ENCODE measurements at places on chromosomes 6 and 20. TPM values are rescaled to one million over a fixed set of nuclear protein-coding genes. Genes with fewer than 3 reads are reported as not detected.

SOBP gene
- 0.31 TPM for total RNA-seq

ABCC10 gene
- 53.2 TPM for total RNA-seq

HCRTR2 gene
- total RNA-seq: not detected

DNA sequence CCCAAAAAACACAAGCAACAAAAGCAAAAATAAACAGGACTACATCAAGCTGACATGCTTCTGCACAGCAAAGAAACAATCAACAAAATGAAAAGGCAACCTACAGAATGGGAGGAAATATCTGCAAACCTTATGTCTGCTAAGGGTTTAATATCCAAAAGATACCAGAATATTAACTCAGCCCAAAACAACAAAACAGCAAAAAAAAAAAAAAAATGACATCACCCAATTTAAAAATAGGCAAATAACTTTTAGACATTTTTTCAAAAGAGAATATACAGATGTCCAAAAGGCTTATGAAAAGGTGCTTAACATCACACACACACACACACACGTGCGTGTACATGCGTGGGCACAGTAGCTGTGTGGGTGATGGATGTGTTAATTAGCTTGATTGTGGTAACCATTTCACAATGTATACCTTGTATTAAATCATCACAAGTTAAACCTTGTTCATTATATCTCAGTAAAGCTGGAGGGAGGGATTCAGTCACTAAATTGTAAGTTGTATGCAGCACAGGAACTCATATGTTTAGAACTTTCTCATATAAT, 52.4 kb downstream of the QKI start:
- H3K4me3 ChIP-seq: no peak overlapping the region
- peaks cover 23% of the 10 kb centered on the region for H3K4me1 ChIP-seq

DNA sequence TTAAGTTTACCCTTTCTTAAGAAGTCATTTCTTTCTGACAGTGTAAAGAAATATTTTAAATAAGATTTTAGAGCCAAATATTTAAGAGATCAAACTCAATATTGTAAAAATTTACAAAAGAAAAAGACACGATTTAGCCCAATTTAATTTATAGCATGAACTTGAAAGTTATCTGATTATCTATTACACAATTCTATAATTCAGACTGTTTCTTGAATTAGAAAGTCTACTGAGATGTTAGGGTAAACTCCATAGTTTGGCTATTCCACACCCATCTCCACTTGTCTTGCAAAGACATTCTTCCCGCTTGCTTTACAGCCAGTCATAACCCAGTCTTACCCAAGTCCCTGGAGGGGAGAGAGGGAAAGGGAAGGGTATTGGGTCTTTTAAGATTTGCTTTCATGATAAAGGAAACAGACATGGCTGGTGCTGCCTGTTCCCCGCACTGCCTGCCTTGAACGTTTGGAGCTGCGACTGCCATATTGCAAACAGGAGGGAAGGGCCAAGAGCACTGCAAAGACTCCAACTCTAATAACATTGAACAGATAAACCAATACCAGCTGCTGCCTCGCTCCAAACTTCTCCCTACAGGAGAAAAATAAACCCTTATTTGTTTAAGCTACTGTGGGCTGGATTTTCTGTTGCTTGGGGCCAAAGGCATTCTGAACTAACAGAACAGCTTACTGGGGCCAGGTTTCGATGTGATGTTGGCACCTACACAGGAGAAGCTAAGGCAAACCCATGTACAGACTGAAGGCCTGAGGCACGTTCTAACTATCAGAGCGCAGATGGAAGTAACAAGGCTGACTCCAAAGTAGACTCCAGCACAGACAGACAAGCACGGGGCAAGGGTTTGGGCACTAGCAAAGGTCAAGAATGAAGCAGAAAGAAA, 552.3 kb upstream of the JARID2 start:
- H3K27me3 ChIP-seq: no peaks in the 10 kb centered on the region
- no peaks in the 10 kb centered on the region for H3K4me1 ChIP-seq
- no peak overlapping the region for H3K27ac ChIP-seq
- DNase-seq: no peak
- no peak overlapping the region for H3K4me3 ChIP-seq

DNA sequence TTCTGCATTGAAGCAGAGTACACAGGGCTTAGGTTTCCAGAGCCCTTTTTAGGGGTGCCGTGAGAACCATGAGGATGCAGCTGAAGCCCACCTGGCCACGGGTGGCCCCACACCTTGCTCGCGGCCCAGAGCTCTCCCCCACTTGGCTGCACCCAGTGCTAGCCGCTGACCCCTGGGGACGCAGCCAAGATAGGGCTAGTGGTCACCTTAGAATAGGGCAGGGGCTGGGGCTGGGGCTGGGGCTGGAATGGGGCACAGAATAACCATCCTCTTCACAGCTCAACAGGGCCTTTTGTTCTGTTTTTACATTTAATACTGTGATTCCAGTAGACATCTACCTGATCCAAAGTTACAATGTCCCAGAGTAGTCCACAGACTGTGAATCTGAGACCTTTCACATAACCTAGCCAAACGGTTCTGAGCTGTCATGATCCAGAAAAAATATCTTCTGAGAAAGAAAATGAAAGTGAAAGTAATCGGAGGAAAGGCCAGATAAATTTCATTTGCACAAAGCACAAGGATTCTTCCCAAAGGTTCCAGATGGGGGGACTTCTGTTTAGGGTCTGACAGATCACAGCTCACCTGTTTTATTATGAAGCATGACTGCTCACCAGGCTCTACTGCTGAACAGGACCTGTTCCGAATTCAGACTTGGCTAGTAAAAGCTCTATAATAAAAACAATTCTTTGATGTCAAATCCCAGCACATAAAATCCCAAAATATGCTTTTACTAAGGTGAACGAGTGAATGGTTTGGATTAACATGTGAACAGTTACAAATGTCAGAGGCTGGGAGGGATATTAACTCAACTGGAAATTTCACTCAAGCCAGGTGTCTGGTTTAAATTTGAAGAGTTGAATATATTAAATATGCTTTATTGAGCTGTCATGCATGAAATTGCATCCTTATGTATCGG, 401.9 kb downstream of the THBS2 start:
- H3K36me3 ChIP-seq: no peaks in the 10 kb centered on the region
- peak overlapping the region; percentile 80 for H3K27ac ChIP-seq
- DNase-seq: no peak
- H3K4me3 ChIP-seq: no peak overlapping the region

- H3K27me3 ChIP-seq: peaks cover 14% of the 10 kb centered on the region
- H3K4me1 ChIP-seq: peaks cover 26% of the 10 kb centered on the region
- no peaks in the 10 kb centered on the region for H3K36me3 ChIP-seq
- no peak for DNase-seq
- H3K27ac ChIP-seq: no peak overlapping the region
Measured at GRCh38 chr6:35492258-35492973, 4.5 kb downstream of the TEAD3 start.

DNA sequence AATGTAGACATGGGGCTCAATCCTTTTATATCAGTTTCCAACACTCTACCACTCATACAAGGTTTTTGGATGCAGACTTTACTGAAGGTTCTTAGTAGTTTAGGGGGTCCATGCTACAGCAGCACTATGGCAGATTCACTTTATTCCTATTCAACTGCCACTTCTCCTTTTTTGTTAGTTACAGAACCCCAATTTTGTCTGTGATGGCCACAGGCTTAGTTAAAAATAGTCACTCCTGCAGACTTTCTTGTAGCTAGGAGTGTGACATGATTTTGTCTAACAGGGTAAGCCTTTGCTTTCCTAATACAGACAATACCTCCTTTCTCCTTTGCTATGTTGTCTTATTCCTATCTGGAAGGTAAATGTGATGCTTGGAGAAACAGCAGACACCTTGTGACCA, 90.0 kb upstream of the SLC24A3 start:
- H3K4me3 ChIP-seq: no peak overlapping the region
- no peak overlapping the region for H3K27ac ChIP-seq
- H3K36me3 ChIP-seq: no peaks in the 10 kb centered on the region
- no peak for DNase-seq
- no peaks in the 10 kb centered on the region for H3K4me1 ChIP-seq
- no peaks in the 10 kb centered on the region for H3K27me3 ChIP-seq

DNA sequence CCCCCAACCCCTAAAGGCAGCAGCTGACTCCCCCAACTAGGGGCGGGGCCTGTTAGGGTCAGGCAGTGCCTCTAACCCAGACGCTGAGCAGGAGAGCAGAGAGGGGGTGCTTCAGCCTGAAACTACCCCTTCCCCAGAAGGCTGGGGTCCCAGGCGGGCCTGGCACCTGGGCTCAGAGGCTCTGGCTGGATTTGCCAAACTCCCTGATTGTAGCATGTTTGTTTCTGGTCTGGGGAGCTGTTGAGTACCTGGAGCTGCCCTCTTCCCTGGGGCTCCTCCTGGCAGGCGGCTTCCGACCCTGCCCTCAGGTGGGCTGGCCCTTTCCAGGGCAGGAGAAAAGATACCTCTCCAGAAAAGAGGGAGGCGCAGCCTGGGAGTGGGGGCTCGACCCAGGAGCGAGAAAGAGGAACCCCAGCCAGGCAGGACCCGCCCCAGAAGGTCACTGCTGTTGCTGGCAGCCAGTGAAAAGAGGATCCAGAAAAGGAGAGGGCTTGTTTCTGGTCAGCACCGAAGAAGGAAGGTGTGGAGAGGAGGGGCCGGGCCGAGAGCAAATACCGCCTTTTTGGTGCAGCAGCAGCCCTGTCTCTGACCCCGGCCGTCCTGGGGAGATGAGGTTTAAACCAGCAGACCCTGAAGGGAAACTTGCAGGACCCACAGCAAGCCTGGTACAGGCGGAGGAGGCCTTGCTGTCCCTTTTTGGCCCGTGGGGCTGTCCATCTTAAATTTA, 810 bp upstream of the ABHD16B start:
- H3K36me3 ChIP-seq: peaks cover 15% of the 10 kb centered on the region
- DNase-seq: no peak

- H3K4me1 ChIP-seq: peaks cover 1% of the 10 kb centered on the region
- peaks cover 32% of the 10 kb centered on the region for H3K36me3 ChIP-seq
- no peak overlapping the region for H3K27ac ChIP-seq
- H3K27me3 ChIP-seq: no peaks in the 10 kb centered on the region
Measured at GRCh38 chr6:82176616-82177015, 70.9 kb downstream of the IBTK start.

DNA sequence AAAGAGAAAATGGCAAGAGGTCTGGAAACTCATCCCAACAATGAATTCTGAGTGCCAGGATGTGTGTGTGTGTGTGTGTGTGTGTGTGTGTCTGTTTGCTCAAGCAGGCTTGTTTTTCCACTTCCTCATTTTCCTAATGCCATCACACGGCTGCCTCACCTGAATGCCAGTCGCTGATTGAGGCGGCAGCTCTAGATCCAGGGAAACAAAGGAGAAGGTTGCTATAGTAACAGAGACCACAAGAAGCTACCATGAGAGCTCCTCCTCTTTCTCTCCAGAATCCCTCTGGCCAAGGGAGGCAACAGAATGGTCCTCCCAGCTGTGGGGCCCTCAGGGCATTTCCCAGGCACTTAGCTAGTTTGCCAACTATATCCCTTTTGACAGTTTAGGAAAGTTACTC, 241.1 kb upstream of the TSHZ2 start:
- no peaks in the 10 kb centered on the region for H3K4me1 ChIP-seq
- peaks cover 2% of the 10 kb centered on the region for H3K27me3 ChIP-seq
- no peak for DNase-seq
- H3K27ac ChIP-seq: no peak overlapping the region
- H3K36me3 ChIP-seq: no peaks in the 10 kb centered on the region
- no peak overlapping the region for H3K4me3 ChIP-seq

GRCh38 chr20:22452442-22453011, 131.8 kb downstream of the FOXA2 start:
- H3K4me1 ChIP-seq: no peaks in the 10 kb centered on the region
- DNase-seq: no peak
- no peaks in the 10 kb centered on the region for H3K36me3 ChIP-seq
- H3K4me3 ChIP-seq: no peak overlapping the region
- H3K27ac ChIP-seq: no peak overlapping the region

DNA sequence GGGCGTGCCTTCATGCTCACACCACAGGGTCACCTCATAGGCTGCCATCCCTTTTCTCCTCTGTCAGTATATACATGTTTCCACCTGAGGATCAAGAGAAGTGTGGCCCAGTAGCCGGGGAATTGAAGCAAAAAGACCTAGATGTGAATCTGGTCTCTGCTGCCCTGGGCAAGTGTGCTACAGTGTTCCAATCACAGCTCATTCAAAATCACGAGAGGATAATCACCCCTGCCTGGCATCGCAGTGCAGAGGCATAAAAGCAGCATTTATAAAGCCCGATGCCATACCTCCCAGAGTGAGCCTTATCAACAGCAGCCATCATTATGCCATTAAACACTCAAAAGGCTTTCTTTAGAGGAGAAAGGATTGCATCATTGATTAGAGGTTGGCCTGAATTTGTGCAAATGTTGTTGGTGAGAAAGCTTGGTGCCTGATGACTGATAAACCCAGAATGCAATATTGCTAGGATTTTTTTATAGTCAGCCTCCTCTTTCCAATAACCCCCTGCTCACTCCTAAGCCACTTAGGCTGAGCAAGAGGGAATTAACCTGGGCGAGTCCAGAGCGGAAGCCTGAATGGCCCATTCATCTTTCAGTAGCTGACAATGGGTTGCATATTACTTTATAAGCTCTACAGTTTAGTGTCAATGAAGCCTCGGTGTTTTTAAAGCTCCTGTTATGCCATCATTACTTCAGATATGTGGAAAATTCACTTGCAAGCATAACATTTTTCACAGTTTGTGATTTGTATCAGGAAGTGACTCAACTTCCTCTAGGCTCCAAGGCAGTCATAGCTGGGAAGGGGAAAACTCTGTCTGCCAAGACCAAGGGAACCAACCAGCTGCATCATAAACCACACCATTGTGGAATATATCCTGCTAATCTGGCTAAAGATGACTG, 92.5 kb upstream of the NXT1 start:
- no peaks in the 10 kb centered on the region for H3K27me3 ChIP-seq
- DNase-seq: no peak
- H3K4me3 ChIP-seq: no peak overlapping the region
- H3K27ac ChIP-seq: no peak overlapping the region

- peaks cover 27% of the 10 kb centered on the region for H3K36me3 ChIP-seq
- H3K27me3 ChIP-seq: no peaks in the 10 kb centered on the region
- H3K27ac ChIP-seq: no peak overlapping the region
- no peak overlapping the region for H3K4me3 ChIP-seq
Measured at GRCh38 chr6:152273002-152273401, 364.2 kb downstream of the SYNE1 start.

DNA sequence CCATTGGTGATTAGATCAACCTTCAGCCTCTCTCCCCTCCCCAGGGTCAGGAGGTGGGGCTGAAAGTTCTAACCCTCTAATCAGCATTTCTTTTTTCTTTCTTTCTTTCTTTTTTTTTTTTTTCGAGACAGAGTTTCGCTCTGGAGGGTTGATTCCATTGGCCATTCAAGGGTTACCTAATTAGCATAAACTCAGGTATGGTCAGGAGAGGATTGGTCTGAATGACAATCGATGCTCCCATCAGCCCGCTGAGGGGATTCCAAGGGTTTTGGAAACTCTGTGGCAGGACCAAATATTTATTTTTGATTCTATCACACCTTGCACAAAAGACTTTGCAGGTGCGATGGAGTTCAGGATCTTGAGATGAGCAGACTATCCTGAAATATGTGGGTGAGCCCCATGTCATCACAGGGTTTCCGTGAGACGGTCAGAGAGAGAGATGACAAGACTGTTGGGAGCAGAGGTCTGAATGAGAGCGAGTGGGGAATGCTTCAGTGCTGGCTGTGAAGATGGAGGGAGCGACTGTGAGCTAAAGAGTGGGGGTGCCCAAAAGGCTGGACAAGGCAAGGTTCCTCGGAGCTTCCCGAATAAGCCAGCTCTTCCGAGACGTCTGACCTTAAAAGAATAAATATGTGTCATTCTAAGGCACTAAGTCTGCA, 107.1 kb downstream of the BMP7 start:
- DNase-seq: no peak
- no peaks in the 10 kb centered on the region for H3K4me1 ChIP-seq
- H3K36me3 ChIP-seq: no peaks in the 10 kb centered on the region
- no peak overlapping the region for H3K27ac ChIP-seq
- no peak overlapping the region for H3K4me3 ChIP-seq
